ENCODE measurements at places on chromosomes 13 and 19.

GRCh38 chr19:4399812-4400134 is 574 bp downstream of the SH3GL1 start:
- DNase-seq = peak; percentile 46

GRCh38 chr19:8935460-8935859 is 74.7 kb downstream of the MUC16 start:
- DNase-seq = no peak

- DNase-seq = peak; percentile 44
Measured at GRCh38 chr13:75316427-75316826, 165.5 kb downstream of the TBC1D4 start.

GRCh38 chr13:77548594-77548993 is 13.1 kb downstream of the SCEL start:
- no peak for DNase-seq

GRCh38 chr13:63370101-63370500 is 1954.5 kb upstream of the PCDH20 start:
- no peak for DNase-seq

- peak; percentile 52 for DNase-seq
Measured at GRCh38 chr19:34452723-34453122, 24.5 kb downstream of the UBA2 start.

- DNase-seq = peak; percentile 47
Measured at GRCh38 chr19:47447470-47448359, 24.0 kb downstream of the SLC8A2 start.

DNA sequence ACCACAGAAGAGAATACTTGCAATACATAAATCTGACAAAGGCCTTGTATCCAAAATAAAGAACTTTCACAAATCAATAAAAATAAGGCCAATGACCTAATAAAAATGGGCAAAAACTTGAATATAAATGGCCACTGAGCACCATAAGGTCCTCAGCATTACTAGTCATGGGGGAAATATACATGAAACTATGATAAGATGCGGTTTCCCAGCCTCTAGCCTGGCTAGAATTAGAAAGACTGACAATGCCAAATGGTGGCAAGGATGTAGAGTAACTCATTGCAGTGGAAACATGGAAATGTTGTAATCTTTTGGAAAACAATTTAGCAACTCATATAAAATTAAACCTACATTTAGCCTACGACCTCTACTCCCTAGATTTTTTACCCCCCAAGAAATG is 227.1 kb downstream of the GGACT start:
- peak; percentile 87 for DNase-seq

- DNase-seq = no peak
Measured at GRCh38 chr19:1575323-1576241, 7.5 kb upstream of the MEX3D start.

Measured in cardiac fibroblast (primary cell).